ENCODE measurements at places on chromosomes 6 and 20.

DNA sequence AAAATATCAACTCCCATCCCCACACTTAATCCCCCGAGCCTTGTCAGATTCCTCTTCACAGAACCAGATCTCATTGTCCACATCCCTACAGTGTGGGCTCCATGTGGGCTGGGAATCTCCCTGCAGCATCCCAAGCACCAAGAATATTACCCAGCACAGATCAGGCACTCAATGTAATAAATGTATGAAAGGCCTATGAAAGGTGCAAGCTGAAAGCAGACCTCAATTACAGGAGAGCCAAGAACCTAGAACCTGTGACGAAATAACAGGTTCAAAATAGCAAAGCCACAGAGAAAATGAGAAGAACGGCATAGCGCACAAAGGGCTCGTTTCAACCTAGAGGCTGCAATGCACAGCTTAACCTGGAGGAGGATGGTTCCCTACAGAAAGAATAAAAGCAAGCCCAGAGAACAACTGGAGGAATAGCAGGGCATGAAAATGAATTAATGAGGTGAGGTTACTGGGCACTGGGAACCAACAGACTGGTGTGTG lies 3.1 kb downstream of the SLC23A2 start:
- DNase-seq = no peak

GRCh38 chr20:25089096-25089495 lies 7.2 kb upstream of the VSX1 start:
- DNase-seq = no peak

DNA sequence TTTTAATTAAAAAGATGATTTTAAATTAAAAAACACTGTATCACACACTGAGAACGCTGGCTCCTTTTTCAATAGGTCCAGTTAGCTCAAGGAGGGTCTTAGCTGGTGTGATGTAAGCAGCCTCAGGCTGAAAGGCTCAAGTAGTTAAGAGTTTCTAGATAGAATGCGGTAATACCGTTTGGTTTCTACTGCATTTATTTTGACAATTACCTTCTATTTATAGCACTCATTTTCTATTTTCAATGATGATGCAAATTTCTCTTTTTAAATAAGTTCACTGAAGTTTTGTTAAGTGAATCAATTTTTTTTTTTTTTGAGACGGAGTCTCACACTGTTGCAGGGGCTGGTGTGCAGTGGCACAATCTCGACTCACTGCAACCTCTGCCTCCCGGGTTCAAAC lies 87.1 kb downstream of the PREX1 start:
- DNase-seq = no peak

GRCh38 chr20:23187751-23188150 lies 101.6 kb upstream of the CD93 start:
- DNase-seq = no peak

DNA sequence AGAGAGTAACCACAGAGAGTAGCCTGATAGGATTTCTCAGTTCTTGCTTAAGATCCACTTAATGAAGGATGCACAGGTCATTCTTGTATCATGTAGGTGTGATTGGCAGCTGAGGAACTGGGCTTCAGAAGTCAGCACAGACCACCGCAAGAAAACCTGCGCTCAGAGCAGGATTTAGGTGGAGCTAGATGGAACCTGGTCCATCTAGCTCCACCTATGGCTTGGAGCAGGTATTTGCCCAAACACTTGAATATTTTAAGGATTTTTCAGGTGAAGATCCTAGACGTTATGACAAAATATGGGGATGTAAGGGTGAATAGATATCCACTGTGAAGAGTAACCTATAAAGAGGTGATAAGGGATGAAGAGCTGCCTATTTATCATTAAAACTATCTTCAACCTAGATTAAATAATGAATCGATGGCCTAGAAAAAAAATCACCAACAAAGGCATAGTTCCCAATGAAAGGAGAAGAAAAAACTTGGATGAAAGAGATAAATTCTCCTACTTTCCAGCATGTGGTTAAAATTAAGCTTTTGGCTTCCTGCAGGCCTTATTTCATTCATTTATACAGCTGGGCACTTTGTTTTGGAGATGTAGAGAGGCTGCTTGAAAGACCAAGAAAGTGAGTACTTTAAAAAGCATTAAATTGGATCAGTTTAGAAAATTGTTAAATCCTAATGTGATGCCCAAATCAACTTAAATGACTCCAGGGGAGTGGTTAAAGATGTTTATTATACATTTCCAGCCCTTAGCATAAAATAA lies 778.4 kb upstream of the GJE1 start:
- DNase-seq = no peak

DNA sequence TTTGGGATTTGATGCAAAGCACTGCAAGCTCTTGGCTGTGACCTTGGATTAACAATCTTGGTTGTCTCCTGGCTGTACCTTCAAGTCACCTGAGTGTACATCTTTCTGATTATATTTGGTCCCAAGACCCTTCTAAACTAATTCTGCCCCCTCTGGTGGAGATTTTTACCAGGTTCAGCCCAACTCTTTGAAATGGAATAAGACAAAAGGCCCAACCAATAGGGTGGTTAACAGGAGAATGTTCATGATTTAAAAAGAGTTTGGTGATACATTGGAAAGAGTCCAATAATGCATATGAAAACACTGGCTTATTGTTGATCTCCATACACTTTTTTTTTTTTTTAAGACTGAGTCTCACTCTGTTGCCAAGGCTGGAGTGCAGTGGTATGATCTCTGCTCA lies 77.5 kb upstream of the CD83 start:
- DNase-seq = no peak

- DNase-seq = no peak
These were observed 6.2 kb downstream of the GJE1 start for GRCh38 chr6:142138876-142139275.

- no peak for DNase-seq
These were observed 21.4 kb downstream of the ZFAND3 start for GRCh38 chr6:37840940-37841300.

- DNase-seq = no peak
These were observed 109.6 kb downstream of the ASXL1 start for GRCh38 chr20:32467506-32468312.

GRCh38 chr20:64177384-64177783 lies 13.1 kb downstream of the MYT1 start:
- no peak for DNase-seq

DNA sequence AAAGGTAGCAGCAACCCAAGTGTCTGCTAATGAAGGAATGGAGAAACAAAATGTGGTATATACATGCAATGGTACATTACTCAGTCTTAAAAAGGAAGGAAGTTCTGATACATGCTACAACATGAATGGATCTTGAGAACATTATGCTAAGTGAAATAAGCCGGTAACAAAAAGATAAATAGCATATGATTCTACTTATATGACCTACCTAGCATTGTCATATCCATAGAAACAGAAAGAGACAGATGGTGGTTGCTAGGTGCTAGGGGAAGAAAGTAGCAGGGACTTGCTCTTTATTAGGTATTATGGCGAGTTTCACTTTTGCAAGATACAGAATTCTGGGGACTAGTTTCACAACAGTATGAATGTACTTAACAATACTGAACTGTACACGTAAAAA lies 46.6 kb downstream of the UBR2 start:
- no peak for DNase-seq

DNA sequence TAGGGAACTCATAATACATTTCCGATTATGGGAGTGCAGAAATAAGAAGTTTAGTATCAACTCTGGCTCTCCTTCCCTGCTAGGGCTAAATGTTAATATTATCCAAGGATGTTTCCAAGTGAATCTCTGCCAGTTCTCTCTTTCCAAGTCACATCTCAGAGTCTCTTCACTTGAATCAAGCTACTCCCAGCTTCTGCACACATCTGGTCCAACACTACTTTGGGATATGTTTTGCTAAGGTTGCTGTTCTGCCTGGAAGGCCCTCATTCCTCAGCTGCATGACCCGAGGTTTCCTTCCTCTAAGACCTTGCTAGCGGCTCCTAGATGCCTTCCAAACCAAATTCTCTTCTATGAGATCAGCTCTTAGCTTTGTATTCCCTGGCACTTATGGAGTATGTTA lies 331.8 kb downstream of the GJA1 start:
- no peak for DNase-seq

DNA sequence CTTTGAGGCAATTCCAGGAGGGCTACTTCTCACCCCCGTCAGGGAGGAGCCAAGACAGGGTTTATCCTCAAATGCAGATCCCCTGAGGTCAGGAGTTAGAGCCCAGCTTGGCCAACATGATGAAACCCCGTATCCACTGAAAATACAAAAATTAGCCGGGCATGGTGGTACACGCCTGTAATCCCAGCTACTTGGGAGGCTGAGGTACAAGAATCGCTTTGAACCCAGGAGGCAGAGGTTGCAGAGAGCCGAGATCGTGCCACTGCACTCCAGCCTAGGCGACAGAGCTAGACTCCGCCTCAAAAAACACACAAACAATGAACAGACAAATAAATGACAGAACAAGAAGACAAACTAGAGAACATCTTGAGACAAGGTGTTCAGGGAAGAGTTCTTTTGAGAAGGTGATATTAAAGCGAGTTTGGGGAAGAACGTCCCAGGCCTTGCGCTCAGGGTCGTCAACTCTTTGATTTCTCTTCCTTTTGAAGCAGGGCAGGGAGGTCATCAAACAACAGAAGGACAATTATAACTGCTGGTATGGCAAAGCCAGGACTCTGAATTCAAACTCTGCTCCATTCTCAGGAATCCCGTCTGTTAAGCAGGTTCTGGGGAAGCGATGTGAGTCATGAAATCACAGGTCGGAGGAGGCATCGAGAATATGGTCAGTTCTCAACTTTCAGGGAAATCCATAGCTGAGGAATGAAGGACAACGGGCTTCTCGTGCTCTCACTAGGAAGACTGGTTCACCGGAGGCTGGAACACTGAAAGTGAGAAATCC lies 1.4 kb upstream of the RALY start:
- no peak for DNase-seq

GRCh38 chr6:163857421-163857820 lies 442.9 kb downstream of the QKI start:
- DNase-seq = no peak

DNA sequence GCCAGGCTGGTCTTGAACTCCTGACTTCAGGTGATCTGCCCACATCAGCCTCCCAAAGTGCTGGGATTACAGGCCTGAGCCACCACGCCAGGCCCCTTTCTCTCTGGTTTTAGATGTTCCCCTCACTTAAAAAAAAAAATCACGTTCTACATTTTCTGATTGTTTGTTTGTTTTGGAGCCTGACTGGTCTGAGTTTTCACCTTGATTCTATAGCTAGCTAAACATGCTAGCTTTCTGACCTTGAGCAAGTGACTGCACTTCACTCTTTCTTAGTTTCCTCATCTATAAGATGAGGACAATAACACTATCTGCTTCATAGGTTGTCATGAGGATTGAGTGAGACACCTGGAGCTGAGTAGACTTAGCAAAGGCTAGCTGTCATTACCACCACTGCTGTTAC lies 43.7 kb downstream of the SHLD1 start:
- no peak for DNase-seq

DNA sequence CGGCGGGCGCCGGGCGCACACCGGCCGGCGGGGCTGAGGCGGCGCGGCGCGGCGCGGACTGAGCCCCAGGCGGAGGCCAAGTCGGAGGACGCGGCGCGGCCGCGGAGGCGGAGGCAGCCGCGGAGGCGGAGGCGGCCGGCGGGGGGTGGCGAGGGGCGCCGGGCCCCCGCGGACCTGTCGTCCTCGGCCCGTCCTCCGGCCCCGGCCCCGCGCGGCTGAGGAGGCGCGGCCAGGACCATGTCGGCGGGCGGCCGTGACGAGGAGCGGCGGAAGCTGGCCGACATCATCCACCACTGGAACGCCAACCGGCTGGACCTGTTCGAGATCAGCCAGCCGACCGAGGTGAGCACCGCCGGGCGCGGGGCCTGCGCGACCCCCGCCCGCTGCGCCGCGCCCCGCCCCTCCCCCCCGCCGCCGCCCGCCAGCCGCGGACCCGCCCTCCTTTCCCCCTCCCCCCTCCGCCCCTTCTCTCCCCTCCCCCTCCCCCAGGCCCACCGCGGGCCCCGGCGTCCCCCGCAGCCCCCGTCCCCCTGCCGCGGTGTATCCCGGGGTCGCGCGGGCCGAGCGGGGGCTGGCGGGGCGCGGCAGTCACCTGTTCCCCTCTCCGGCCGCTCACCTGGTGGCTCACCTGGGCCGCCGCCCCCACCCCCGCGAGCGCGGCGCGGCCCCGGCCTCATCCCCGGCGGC lies at the start of gene AFDN:
Gene AFDN, plus strand, starts transcription at position 16 of the 687 bp plus-strand sequence. Its CDS starts 222 bp downstream, at position 238.
- DNase-seq = peak; percentile 79

DNA sequence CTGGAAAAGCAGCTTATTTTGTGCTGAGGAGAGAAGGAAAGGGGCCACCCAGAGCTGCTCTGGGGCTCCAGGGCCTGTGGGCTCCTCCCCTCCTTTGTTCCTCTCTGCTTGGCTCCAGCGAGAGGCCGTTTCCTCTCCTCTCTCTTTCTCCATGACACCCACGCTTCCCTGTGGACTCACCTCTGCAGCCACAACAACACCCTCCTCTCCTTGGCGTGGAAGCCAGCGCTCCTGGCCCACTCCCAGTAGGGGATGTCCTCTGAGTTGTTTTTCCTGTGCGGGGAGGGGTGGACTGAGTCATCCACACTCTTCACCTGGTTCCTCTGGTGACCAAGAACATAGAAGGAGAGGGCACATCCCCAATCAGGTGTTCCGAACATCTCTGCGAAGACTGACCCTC lies 4.9 kb upstream of the CDSN start:
- DNase-seq = no peak

DNA sequence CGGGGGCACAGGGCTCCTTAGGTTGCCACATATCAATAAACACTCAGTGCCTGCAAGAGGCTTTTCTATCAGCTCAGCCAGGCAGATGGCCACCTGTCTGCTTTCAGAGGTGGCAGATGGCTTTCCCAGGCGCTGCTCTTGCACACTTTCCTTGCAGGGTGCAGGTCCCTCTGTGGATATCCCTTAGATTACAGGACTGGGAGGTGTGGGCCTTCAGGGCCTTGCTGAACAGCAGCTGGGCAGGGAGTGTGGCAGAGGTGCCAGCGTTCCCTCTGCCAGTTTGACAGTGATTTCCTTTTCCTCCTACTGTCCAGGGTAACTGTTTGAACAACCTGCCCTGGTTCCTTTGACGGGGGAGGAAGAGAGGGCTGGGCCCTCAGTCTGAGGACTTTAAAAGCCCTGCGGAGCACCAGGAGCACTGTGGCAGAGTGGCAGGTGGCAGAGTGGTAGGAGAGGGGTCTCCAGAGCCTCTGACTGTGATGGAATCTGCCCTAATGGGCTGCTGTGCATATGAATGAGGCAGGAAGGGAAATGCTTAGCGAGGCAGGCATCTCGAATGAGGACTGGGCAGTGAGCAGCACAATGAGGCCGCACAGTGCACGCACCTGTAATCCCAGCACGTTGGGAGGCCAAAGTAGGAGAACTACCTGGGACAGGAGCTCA lies 34.2 kb downstream of the ABHD12 start:
- no peak for DNase-seq

DNA sequence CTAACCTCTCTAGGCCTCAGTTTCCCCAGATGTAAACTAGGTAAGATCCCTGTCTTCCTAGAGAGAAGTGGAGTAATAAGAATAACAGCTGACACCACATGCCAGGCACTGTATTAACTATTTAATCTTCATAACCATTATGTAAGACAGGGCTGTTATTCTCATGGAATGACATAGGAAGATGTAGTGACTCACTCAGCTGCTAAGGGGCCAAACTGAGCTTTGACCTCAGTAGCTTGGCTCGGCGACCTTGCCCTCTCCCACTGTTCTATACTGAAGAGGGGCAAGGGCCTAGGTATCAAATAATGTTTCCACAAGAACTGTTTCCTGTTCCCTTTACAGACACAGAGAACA lies 2.9 kb upstream of the MDGA1 start:
- DNase-seq = no peak
